ENCODE measurements at places on chromosomes 2 and 18.

DNA sequence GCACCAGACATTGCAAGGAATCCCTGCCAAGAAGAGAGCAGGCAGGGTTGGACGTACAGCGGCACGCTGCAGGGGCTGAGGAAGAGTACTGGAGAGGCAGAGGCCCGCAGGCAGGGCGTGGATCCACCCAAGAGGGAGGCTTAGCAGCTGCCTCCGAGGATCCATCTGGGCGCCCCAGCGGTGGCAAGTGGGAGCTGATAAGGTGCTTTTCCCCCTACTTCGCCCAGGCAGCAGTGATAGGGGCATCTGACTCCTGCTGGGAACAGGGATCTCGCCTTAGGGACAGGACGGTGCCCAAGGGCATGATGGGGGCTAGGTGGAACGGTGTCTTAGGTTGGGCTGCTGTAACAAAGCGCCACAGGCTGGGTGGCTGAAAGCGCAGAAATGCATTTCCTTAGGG is 67.4 kb upstream of the HS6ST1 start:
- DNase-seq, result no peak

GRCh38 chr2:162011706-162012564 is 62.1 kb downstream of the DPP4 start:
- DNase-seq, result no peak

DNA sequence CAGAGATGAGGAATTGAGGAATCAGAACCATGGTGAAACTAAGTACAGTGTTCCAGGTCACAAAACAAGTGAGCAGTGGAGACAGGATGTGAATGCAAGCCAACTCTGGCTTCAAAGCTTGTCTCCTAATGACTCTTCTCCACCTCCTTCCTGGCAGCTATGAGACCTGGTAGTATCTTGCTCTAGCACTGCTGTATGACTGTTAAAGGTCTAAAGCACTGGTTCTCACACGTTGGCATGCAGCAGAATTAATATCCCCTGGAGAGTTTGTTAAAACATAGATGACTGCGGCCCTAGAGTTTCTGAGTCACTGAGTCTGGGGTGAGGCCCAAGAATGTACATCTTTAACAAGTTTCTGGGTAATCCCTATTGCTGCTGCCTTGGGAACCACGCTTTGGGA is 63.3 kb downstream of the SUCLG1 start:
- no peak for DNase-seq

DNA sequence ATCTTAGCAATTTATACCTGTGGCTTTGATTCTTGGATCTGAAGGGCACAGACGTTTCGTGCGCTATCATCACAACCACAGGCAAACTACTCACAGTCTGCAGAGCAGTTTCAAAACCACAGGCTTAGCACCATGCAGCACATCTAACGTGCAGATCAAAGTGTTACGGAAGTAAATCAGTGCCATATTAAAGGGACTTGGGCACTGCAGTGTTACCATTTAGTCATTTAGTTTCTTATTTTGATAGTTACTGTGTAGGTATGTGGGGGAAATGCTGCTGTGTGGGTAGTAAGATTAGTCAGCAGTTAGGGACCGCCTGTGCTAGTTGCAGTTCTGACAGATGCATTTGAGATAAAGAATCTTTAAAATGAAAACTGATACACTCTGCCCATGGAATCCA is 384.0 kb downstream of the NBAS start:
- no peak for DNase-seq

DNA sequence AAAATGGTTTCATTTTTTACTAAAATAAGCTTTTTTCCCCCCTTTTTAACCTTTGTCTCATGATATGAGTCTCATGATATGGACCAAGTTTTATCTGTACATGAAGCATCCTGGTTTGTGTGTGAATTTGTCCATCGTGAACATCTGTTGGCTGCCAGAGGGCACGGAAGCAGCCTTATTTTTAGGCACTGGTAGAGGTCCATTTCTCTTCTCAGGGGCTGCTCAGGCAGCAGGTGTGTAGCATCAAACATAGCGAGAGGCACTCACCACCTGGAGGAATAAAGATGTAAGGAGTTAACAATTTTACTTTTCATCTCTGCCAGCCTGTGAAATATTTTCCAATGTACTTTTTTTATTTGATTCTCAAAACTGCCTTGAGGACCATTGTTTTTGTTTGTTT is 134.5 kb downstream of the RHBDD1 start:
- DNase-seq, result no peak

- DNase-seq, result no peak
Observed at GRCh38 chr18:33062834-33063364, 290.1 kb upstream of the KLHL14 start.

DNA sequence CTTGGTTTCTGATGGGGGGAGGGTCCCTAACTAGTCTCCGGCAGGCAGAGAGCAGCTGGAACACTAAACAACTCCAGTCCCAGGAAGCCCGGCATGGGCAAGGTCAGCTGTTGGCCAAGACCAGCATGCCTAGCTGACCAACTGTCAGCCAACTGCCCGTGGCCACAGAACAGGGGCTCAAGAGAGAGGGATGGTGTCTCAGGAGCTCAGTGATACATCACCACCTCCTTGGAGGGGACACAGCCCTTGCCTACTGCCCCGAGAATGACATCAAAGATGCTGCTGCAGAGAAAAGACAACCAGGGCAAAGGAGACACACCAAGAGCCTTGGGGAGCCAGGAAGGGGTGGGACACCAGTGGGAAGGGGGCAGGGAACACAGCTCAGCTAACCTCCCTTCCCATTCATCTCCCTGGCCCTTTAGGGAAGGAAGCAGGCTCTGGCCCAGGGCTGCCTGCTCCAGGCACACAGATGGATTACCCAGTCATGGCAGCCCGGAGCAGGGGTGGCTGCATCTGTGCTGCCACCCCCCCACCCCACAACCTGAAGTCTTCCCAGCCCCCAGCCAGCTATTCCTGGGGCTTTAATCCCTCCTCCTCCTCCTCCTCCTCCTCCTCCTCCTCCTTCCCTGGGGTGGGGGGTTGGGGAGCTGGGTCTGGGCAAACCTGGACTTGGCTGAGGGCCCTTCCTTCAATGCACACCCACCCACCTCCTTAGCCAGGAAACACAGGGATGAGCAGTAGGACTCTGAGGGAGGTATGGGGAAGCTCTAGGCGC is 1.9 kb downstream of the BIN1 start:
- DNase-seq, result no peak

DNA sequence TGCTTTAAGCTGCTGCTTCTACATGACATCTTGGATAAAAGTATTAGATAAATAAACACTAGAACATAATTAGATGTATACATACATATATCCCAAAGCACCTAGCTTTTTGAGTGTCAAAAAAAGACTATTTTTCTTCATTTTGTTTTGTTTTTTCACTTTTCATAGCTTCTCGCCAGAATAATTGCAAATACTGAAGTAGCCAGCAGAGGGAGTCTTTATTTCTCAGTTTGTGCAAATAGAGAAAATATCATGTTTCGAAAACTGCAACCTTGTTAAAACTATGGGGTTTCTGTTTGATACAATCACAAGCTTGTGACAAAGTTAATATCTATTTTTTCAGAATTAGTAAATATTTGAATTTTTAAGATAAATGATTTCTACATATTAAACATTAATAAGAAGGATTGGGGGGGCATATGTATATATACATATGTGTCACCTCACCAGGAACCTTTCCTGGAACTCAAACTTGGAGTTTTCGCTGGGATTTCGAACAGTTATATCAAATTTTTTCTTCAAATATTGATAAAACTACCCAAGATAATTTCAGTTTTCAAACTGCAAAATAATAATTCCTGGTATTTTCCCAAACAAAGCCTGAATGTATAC is 61.0 kb downstream of the GRB14 start:
- DNase-seq, result peak; percentile 31

- DNase-seq, result no peak
Observed at GRCh38 chr2:203900253-203900652, 32.7 kb downstream of the CTLA4 start.

- no peak for DNase-seq
Observed at GRCh38 chr2:205656461-205656860, 25.8 kb upstream of the NRP2 start.

GRCh38 chr2:107322416-107322815 is 436.4 kb upstream of the ST6GAL2 start:
- DNase-seq, result no peak

- no peak for DNase-seq
Observed at GRCh38 chr2:212001325-212001724, 537.3 kb downstream of the ERBB4 start.

GRCh38 chr2:38836791-38837190 is 38.9 kb downstream of the DHX57 start:
- no peak for DNase-seq

GRCh38 chr2:183093857-183094657 is 15.5 kb downstream of the DUSP19 start:
- no peak for DNase-seq

DNA sequence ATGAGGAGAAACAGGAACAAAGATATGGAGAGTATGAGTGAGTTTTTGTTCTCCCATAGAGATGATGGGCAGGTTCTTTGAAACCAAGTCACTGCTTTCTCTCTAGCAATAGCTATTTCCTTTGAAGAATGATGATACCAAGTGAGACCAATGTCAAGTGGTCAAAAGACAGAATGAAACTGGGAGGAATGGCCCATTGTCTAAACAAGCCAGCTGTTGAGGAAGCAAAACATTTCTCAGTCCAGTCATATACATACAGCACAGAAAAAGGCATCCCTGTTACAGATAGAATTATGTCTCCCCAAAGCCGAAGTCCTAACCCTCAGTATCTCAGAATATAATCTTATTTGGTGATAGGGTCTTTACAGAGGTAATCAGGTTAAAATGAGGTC is 66.1 kb upstream of the EPC2 start:
- DNase-seq, result no peak

DNA sequence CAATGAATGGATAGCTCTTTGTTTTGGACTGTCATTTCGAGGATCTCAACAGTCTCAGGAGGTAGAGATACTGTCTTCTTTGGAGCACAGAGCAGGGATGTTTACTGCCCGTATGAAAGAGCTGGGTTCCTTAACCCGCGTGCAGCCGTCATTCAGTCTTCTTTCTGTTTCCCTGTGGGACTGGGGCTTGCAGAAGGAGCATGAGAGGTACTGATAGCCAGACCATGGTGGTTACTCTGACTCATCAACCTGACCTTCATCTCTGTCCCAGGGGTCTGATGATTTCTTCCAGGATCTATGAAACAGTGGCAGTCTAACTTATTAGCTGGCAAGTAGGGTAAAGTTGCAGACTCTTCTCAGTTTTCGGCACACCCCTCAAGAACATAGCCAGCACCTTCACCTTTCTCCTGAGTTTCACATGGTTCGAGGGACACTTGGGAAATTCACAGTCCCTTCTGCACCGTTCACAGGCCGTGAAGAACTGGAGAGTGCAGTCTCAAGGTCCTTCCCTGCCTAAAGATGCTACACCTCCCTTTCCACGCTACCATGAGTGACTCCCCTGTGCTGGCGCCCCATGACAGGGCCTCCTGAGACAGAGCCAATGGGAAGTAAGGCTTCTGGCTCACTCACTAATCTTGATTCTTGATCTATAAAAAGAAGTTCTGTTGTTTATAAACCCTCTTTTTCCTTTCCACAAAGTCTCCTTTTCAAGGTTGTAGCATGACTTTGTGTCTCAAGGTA is 226.2 kb downstream of the MC4R start:
- no peak for DNase-seq

GRCh38 chr2:66305718-66306117 is 129.2 kb upstream of the MEIS1 start:
- DNase-seq, result no peak

- DNase-seq, result no peak
Observed at GRCh38 chr2:198757069-198757468, 700.7 kb downstream of the SATB2 start.

- peak; percentile 33 for DNase-seq
Observed at GRCh38 chr18:61980355-61980754, 87.5 kb upstream of the RNF152 start.

DNA sequence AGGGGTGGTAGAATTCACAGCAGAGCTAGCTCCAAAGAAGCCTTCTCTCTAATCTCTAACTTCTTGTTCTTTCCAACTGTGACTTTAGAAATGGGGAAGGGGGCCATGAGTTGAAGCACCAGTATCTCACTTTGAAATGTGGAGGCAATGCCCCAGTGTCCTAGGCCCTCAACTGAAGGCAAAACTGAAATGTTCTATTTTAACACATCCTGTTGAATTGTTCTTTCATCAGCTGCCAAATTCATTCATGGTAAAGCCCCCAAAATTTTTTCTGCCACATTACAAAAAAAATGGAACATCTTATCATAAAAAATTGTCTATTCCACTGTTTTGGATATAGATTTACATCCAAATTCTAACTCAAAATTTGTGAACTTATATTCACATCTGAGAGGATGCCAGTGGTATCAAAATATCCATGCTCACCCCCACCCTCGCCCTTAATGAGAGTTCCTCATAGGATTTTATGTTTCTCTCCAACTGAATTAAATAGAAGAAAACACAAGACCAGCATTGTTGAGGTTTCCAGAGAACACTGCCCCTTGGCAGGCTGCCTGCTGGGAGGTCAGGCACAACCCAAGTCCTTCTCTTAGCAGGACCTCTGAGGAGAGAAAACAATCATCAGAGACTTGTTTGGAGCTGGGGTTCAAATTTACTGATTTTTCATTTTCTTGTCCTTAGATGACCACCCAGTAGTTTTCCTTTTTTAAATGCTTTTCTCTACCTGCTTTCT is 147.4 kb upstream of the PGAP1 start:
- DNase-seq, result no peak

GRCh38 chr18:62732617-62733016 is 17.3 kb downstream of the PHLPP1 start:
- no peak for DNase-seq

Measured in AML-193 (cell line).